ENCODE measurements at places on chromosomes 16 and 17. TPM values are rescaled to one million over a fixed set of nuclear protein-coding genes. Genes with fewer than 3 reads are reported as not detected.

PMP22 gene
- total RNA-seq, result 0.60 TPM

TVP23A gene
- not detected for total RNA-seq

MYL4 gene
- not detected for total RNA-seq

MPV17L gene
- 0.71 TPM for total RNA-seq

BCAR1 gene
- 0.95 TPM for total RNA-seq

SIAH1 gene
- 11.6 TPM for total RNA-seq

CA7 gene
- total RNA-seq, result not detected

TEX19 gene
- not detected for total RNA-seq

DYNLRB2 gene
- 0.58 TPM for total RNA-seq

C1QBP gene
- total RNA-seq, result 544 TPM

ITGAL gene
- 333 TPM for total RNA-seq

KRT39 gene
- not detected for total RNA-seq

CCDC154 gene
- total RNA-seq, result 2.3 TPM

ZG16B gene
- 0.74 TPM for total RNA-seq

HSF5 gene
- total RNA-seq, result 5.5 TPM

UNC13D gene
- 154 TPM for total RNA-seq

MPO gene
- not detected for total RNA-seq

MLYCD gene
- total RNA-seq, result 3.8 TPM

USP43 gene
- total RNA-seq, result 0.24 TPM

NPIPA5 gene
- 12.4 TPM for total RNA-seq

NPIPB13 gene
- total RNA-seq, result 12.0 TPM

SEC14L5 gene
- total RNA-seq, result not detected

SCNN1G gene
- not detected for total RNA-seq

MYH8 gene
- total RNA-seq, result not detected

PTX4 gene
- total RNA-seq, result not detected

GP1BA gene
- not detected for total RNA-seq

COX6A2 gene
- total RNA-seq, result not detected

TVP23C gene
- total RNA-seq, result 6.9 TPM

CDR2L gene
- 1.7 TPM for total RNA-seq

RPUSD1 gene
- 40.2 TPM for total RNA-seq

DNAH17 gene
- total RNA-seq, result not detected

HLF gene
- 0.93 TPM for total RNA-seq

FOXJ1 gene
- 0.94 TPM for total RNA-seq

SPIRE2 gene
- total RNA-seq, result 0.37 TPM

SMTNL2 gene
- not detected for total RNA-seq

SLC16A6 gene
- total RNA-seq, result 9.4 TPM

SEZ6L2 gene
- 0.07 TPM for total RNA-seq

MCRIP2 gene
- 59.3 TPM for total RNA-seq

RAB34 gene
- 7.9 TPM for total RNA-seq

ODAD4 gene
- 0.53 TPM for total RNA-seq

Measured in CD8-positive, alpha-beta memory T cell (primary cell).